ENCODE measurements at places on chromosomes 1 and 21.

DNA sequence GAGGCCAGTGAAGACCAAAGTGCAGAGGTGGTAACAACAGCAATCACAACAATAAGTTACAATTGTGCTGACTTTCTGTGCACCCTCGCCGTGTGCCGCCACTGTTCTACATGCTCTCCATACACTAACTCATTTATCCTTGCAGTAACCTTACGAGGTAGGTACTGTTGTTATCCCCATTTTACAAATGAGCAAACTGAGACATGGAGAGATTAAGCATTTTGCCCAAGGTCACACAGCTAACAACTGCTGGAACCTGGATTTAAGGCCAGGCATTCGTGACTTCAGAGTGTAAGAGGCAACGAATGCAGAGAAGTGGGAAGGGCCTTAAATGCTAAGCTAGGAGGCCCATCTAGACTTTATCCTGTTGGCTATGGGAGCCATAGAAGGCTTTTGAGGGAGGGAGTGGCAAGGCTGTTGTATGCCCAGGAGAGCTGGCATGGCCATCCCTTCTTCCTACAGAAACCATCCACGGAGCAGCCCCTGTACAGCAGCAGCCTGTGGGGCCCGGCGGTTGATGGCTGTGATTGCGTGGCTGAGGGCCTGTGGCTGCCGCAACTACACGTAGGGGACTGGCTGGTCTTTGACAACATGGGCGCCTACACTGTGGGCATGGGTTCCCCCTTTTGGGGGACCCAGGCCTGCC is 36.6 kb downstream of the AZIN2 start:
- no peak for DNase-seq

DNA sequence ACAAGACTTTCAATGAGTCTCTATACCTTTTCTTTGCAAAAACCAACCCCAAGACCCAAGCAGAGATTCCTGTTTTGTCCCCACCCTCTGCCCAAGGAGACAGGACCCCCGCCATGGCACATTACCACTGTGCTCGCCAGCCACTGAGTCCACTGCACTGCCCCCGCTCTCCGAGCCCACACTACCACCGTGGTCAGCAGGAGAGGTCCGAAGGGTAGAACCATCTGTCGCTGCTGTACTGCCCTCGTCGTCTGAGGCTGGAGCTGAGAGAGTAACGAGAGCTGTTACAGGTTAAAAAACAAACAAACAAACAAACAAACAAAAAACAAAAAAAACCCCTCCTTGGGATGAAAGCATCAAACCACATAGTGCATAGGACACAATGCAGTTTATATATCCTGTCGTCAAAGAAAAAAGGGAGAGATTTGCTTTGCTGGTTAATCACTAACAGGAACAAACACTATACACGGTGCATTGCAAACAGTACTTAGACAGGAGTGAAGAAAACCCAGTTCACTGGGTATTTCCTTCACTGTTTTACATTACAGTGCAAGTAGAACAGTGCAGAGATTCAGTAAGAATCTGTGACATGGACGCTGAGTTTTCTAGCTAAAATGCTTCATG is 71.0 kb downstream of the UBR4 start:
- DNase-seq = no peak

- no peak for DNase-seq
These were observed 43.1 kb downstream of the AGPAT3 start for GRCh38 chr21:43908167-43908566.

- DNase-seq = peak; percentile 39
These were observed 150.6 kb downstream of the RWDD3 start for GRCh38 chr1:95384567-95384966.

- DNase-seq = peak; percentile 67
These were observed 10.3 kb upstream of the CADM3 start for GRCh38 chr1:159161001-159161718.

GRCh38 chr1:6185635-6186382 is 5.7 kb upstream of the CHD5 start:
- no peak for DNase-seq

DNA sequence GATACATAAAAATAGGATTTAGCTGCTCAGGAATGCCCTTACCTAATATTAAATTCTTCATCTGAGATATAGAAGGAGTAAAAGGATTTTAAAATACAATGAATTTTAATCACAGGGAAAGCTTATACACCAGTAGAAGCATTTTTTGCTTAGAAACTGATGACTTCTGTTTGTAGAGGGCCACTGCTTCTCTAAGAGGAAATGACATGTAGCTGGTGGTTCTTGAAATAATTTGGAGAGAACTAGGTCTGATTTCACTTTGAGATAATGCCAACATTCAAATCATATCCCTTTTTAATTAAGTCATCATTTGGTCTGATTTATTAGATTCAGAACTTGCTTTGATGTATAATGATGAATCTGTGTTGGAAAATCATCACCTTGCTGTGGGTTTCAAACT is 166.6 kb upstream of the SGIP1 start:
- DNase-seq = no peak

DNA sequence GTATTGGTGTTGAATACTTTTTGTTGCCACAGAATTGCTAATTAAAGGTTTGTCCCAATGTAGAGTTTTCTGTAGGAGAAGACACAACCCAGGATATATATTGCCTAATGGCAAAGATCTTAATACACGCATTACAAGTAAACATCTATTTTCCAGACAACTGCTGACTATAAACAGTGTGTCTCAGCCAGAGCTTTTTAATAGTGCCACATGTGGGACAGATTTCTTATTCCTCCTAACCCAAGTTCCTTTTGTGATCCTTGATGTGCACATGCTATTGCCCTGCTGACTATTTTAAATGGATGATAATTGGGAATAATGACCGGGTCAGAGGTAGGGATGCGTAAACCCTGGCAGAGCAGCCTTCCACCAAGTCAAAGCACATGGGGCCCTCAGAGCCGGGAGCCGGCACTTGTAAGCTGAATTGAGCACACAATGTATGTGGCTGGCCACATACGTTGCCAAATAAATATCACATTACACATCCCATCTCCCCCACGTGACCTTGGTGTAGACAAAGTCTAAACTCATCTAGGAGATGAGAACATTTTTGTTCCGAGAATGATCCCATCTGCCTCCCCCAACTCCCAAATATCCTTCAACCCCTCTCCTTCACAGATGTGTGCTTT is 209.8 kb upstream of the NFIA start:
- no peak for DNase-seq

GRCh38 chr1:79633456-79633855 is 626.9 kb upstream of the ADGRL4 start:
- no peak for DNase-seq
